ENCODE measurements at places on chromosomes 7 and 10. TPM values are rescaled to one million over a fixed set of nuclear protein-coding genes. Genes with fewer than 3 reads are reported as not detected.

DNA sequence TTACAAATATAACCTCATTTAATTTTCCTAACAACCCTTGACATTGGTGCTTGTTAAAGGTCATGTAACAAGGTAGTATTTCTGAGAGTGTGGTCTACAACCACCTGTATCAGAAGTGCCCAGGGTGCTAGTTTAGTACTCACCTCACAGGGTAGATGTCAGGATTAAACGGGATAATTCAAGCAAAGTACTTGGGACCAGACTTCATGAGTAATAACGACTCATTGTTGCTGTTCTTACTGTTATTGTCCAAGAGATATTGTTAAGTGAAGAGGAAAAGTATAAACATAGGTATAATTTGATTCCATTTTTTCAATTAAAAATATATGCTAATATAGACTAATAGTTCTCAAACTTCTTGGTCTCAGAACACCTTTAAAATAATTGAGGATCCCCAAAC, 179.3 kb downstream of the WNT2 start:
- DNase-seq = no peak

Gene DNAJC1
- 46.5 TPM for total RNA-seq

DNA sequence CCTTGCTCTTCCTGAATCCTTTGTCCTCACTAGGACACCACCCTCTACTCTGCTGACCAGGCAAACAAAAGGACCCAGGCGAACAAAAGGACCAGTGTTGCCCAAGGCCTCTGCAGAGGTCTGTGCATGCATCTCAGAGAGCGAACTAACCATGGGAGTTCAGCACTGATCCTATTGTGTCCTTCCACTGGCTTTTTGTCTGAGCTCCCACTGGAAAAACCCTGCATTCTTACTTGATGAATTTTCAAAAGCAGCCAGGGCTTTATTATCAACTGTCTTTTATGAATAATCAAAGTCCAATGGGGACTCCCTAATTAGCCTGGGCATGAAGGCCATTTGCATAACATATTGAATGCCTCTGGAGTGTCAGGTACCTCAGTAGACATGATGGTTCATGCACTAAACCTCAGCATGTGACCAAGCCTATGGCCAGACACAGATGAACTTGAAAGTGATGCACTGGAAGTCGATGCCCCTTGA, 140.6 kb downstream of the KCNMA1 start:
- no peak for DNase-seq

Gene PHF14
- total RNA-seq = 34.5 TPM

DNA sequence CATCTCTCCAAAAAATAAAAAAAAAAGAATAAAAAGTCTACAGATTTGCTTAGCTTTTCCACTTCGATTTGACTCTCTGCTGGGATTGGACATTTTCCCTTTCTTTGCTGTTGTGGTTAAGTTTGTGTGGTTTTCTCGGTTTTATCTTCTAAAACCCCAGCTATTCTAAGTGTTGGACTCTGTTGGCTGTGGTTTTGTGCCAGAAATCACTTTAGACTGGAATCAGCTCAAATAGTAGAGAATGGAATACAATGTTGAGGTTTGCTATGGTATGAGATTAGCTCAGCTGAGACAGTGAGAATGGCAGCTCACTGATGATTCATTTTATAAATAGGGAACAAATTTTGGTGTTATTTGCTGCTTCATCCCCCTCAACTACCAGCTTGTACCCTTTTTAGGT, 116.0 kb downstream of the BUB3 start:
- no peak for DNase-seq

GRCh38 chr10:131547129-131547799, 235.7 kb upstream of the TCERG1L start:
- DNase-seq = no peak

DNA sequence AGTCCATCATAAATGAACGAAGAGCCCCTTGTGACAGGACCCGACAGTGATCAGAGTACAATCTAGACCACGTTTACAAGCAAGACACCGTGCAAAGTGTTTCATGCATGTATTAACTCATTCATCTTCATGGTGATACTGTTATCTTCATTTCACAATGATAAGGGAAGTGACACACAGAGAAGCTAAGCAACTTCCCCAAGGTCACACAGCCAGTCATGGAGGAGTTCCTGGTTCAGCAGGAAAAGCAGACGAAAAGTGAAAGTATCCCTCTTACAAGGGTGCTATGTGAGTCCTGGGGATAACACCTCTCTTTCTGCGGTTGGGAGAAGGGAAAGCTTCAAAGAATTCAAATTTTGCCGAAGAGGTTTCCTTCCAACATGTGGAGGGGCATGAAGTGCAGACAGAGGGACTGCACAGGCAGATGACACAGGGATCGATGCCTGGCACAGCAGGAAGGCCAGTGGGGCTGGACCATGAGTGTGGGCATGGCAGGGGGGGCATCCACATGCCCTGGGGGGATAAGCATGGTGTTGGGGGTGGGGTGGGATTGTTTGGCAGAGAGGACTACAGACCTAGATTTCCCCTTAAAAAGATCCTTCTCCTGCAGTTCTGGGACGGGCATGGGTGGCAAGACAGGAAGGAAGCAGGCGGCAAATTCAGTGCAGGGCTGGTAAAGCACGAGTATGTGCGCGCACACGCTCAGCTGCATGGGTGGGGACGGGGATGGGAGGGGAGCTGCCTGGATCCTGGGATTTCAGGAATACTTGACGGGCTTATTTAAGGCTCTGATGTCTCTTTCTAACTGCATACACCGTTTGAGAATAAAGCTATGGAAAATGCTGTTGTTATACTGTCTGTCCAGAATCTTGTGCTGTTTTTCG, 33.5 kb upstream of the DDC start:
- DNase-seq = no peak

Gene STRIP2
- total RNA-seq = 6.6 TPM

Gene CLEC5A
- not detected for total RNA-seq

Gene ANK3
- total RNA-seq = 12.4 TPM

Gene CCDC172
- not detected for total RNA-seq

Gene NME8
- total RNA-seq = not detected

DNA sequence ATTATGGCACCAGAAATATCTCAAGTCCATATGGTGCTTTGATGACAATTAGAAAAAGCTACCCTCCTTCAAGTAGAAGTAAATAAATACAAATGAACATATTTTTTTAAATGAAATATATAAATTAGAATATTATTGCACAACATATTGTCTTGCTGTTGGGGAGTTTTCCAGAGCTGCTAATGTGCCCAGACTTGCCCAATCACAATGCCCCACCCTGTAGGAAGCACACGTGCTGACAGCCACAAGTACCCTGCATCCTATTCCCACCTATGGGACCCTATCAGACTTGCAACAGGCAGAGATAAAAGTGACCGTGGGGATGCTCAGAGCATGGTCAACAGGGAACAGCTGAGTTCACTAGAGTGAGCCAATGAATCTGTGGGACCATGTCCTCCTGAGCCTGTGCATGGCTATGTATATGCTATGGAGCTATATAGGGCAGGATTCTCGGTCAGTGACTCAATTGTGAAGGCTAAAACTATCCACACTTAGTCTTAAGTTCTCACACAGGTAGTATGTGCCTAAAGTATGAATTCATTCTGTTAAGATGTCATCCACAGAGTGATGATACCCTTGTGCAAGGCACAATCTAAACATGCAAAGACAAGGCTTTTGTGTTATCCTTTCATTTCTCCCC, 336.0 kb downstream of the HGF start:
- no peak for DNase-seq

- DNase-seq = no peak
Measured at GRCh38 chr10:86963341-86963919, 4.9 kb upstream of the ADIRF start.

GRCh38 chr10:26727005-26727404, 29.5 kb downstream of the PDSS1 start:
- DNase-seq = no peak

DNA sequence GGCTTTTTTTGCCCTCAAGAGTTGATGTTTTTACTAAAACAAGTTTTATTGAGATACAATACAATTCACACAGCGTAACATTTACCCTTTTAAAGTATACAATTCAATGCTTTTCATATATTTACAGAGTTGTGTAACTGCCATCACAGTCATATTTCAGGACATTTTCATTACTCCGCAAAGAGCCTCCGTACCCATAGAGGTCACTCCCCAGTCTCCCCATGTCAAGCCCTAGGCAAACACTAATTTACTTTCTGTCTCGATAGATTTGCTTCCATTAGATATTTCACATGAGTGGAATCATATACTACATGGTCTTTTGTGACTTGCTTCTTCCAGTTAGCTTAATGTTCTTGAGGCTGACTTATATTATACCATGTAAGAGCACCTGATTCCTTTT, 183.8 kb downstream of the PRKCQ start:
- DNase-seq = no peak

DNA sequence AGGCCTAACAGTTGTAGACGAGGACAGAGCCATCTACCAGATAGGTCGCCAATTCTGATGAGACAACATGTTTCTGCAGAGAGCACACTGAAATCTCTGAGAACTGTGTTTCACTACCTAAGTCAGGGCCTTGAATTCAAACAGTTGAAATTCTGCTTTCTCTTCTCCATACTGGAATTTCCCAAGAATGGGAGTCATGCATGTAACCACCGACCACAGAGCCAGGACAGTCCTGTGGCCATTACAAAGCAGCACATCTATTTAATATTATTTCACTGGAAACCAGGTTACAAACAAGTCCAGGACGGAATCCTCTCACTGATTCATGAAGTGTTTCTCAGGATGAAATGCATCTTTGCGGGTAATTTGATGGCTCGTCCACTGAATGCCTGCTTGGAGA, 62.0 kb upstream of the ST8SIA6 start:
- DNase-seq = no peak

DNA sequence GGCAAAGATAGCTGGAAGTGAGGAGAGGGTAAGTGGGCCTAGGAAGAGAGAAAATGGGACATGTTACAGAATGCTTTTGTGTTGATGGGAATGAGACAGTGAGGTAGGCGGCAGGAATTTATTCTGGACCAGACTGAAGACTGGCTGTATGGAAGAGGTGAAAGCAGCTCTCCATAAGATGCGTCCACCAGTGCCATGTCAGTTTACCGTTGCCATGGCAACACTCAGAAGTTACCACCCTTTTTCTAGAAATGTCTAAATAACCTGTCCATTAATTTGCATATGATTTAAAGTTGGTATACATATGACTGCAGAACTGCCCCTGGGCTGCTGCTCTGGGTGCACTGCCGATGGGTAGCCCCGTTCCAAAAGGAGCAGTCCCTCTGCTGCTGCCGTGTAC, 46.7 kb downstream of the RAB18 start:
- DNase-seq = no peak

- no peak for DNase-seq
Measured at GRCh38 chr10:56116684-56117083, 244.4 kb downstream of the ZWINT start.

- DNase-seq = no peak
Measured at GRCh38 chr7:231030-231857, 38.9 kb downstream of the FAM20C start.

GRCh38 chr7:70574314-70574834, 557.6 kb upstream of the GALNT17 start:
- no peak for DNase-seq

DNA sequence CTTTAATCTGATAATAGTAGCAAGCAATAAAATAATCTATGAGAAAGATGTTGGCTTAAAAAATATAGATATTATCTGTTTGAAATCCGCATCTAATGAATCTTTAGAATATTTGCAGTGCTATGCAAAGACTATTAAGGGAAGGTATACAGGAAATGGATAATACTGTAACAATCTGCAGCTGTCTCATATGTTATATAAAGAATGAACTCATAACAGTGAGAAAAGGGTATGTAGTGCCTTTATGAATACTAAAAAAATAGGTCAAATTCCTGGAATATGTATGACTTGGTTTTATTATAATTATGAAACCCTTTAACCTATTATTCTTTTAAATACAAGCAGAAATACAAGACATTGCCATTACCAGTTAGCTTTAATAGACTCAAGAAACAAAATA, 105.1 kb upstream of the GPR22 start:
- no peak for DNase-seq

DNA sequence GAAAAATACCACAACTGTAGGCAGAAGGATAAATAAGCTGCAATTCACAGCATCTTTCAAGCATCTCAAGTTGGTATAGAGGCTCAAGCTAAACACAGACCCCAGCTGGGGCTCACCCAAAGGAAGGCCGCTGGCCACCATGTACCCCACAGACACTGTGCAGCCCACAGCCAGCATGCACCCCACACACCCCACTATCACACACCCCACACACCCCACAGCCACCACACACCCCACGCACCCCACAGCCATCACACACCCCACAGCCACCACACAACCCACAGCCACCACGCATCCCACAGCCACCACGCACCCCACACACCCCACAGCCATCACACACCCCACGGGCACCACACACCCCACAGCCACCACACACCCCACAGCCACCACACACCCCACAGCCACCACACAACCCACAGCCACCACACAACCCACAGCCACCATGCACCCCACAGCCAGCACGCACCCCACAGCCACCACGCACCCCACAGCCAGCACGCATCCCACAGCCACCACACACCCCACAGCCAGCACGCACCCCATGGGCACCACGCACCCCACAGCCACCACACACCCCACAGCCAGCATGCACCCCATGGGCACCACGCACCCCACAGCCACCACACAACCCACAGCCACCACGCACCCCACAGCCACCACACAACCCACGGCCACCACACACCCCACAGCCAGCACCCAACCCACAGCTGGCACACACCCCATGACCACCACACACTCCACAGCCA, 214.7 kb downstream of the DNAJB6 start:
- DNase-seq = no peak
